Vagina (tissue), 2 donors: ENCODE measurements at places on chromosomes 6 and 20. TPM values are rescaled to one million over a fixed set of nuclear protein-coding genes. Genes with fewer than 3 reads are reported as not detected.

Gene TCP11
- not detected for total RNA-seq

Gene IL20RA
- 21.9 TPM for total RNA-seq

Gene LRRC1
- total RNA-seq: 52.5 TPM

Gene OR12D3
- total RNA-seq: not detected

Gene BEND3
- 2.0 TPM for total RNA-seq

Gene GINM1
- 36.1 TPM for total RNA-seq

Gene HNF4A
- total RNA-seq: not detected

Gene PBOV1
- not detected for total RNA-seq

- DNase-seq: no peak
Observed at GRCh38 chr20:63617092-63617875, 9.6 kb downstream of the GMEB2 start.

DNA sequence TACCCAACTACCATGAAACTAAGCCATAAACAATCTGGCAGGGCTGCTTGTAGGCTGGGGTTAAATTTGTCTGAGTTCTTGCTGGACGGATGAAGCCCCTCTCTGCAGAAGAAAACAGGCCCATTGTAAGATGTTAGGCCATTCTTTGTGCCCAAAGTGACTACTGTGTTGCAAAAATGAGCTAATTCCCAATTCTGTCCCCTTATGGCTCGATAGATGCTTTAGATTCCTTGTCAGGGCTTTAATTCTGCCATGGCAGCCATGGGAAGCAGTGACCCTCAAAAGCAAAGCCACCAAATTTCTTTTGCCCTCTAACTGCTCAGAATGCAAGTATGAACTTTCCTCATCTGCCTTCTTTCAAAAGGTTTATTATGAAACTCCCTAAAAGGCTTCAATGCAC lies 45.2 kb downstream of the LAMA4 start:
- no peak for DNase-seq

- no peak for DNase-seq
Observed at GRCh38 chr6:125170376-125170775, 16.8 kb downstream of the TPD52L1 start.

DNA sequence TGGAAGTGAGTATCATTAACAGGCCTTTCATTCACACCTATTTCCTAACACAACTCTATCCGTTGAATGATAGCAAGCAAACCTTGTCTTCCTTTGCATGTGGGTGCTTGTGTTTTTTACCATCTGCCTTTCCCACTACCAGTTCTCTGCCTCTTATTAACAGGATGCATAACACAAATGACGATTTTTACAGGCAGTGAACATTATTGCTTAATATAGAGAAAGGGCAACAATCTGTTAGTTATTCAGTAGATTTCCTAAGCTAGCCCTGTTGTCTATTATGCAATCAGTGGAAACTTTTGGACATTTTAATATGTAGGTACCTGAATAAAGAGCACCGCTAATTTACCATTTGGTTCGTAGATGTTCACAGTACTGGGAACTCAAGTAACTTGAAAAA lies 348.8 kb upstream of the PLCB4 start:
- DNase-seq: no peak

GRCh38 chr6:18324706-18325042 lies 60.3 kb upstream of the DEK start:
- no peak for DNase-seq

- DNase-seq: no peak
Observed at GRCh38 chr20:9374072-9374471, 140.3 kb upstream of the LAMP5 start.

- DNase-seq: no peak
Observed at GRCh38 chr6:131381709-131382093, 191.3 kb upstream of the ARG1 start.

DNA sequence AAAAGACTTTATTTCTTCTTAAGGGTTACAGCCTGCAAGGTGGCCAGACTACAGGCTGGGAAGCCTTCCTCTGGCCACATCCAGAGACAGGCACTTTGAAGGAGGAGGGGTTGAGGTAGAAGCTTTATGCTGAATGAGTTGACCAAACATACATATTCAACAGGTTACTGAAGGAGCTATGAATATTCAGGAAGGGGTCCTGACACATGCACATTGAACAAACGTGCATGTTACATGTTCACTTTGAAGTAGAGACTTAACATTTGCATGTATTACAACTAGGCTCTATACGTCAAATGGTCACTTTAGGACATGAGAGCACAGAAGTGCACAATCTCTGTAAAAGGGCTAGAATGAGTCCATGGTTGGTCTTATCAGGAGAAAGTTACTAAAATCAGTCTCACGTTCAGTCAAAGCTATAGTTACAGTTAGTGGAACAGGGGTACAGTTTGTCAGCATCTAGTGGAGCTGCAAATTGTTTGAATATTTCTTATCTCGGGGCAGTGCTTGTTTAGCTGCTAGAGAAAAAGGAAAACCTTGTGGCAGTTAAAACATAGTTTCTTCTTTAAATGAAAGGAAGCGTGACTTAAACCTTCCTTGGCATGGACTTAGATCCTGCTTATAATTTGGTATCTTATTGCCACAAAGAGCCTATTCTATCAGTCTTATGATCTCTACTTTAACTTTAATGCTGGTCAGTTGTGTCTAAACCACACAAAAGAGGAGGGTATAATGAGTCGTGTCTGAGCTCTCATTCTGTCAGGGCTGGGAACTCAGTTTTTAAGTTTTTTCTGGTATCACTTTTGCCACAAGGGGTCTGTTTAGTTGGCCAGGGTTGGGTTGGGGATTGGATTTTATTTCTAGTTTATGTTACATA lies 4.6 kb upstream of the ZSCAN9 start:
- no peak for DNase-seq

DNA sequence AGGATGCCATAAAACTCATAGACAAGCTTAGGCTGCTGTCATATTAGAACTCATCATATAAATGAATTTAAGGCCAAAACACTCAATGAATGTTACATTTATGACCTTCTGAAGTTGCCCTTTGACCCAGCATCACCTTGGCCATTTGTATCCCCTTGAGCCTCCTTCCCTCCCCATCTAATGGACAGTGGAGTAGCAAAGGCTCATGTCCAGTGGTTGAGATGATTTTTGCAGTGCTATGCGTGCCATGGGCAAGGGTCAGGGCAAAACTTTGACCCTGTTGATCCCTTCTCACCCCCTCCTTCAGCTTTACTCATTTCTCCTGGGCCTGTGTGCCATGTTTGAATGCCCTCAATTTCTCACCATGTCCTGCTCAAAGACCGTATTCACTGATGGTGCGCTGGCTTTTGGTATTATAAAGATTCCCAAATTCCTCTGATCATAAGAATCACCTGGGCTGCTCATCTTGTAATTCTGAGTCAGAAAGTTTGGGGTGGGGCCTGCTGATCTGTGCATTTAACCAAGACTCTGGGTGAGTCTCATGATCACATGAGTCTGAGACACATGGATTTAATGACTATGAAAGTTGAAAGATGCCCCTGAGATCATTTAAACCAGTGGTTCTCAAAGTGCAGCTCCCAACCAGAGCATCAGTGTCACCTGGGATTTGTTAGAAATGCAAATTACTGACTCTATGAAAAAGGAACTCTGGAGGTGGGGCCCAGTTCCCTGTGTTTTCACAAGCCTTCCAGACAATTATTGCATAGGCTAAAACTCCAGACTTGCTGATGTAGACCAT lies 57.5 kb upstream of the IL20RA start:
- no peak for DNase-seq

GRCh38 chr20:45206725-45207124 lies at the start of gene SEMG1:
SEMG1 (plus strand) TSS chr20:45207033; CDS start chr20:45207054, 21 bp downstream.
- DNase-seq: no peak

DNA sequence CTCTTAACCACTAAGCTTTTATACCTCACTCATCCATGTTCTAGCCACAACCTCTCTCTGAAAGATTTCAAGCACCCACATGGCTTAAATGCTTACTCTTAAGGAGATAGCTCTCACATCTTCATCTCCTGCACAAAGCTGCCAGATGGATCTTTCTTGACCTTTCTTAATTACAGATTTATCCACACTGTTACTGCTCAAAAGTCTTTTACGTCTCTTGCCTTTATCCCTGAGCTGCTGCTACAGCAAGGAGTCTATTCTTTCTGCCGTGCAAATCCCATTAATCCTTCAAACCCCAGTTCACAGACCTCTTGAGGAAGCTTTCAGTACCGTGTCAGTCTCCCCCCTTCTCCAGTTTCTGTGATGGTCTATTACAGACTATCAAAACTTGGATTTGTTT lies 54.6 kb downstream of the B4GALT5 start:
- no peak for DNase-seq
